ENCODE measurements at places on chromosomes 5 and 9.

DNA sequence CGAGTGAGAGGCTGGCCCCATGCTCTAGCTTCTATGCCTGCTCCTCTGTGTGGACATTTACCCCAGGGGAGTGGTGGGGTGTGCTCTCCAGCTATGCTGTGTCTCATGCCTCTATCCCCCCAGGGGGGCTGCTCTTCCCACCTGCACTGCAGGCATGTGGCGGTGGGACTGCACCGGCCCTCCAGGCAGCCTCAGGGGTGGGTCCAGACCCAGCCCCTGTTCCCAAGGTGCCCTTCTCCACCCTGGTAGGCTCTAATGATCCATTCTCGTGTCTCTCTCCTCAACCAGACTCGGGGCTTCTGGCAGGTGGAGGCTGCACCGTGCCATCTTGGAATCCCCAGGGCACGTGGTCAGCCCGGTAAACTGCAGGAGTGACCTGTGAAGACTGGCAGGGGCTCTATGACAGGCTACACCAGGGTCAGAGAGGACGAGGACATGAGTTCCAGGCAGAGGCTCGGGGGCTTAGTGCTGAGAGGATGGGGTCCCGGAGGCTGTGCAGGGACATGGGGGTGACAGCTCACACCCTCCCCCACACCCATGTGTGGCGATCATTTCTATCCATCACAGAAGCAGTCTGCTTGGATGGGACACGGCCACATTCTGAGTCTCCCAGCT lies 22.7 kb upstream of the COL5A1 start:
- DNase-seq, result no peak

DNA sequence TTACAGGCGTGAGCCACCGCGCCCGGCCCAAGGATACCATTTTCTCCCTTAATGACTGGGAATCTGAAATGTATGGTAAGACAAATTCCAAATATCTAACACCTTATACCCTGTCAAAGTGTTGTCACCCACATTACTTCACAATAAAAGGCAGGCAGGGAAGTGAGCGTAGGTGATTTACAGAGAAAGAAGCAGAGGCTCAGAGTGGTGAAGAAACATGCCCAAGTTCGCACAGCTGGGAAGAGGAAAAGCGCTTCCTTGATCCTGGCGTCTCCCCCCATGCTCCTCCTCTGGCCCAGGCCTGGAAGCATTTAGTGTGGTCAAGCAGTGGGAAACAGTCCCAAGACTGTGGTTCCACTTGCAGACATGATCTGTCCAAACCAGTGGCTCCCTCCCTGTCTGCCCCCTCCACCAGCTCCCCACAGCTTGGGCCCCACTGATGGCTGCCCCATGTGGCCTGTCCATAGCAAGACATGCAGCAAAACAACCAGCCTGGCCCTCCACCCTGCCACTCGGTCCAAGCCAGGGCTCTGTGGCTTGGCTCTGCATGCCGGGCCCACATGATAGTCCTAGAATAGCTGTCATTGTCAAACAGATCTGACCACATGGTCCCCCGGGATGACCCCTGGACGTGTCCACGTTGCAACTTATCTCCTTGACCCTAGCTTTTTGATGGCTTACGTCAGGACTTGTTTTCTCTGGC lies 107.2 kb downstream of the TTLL11 start:
- DNase-seq, result no peak

DNA sequence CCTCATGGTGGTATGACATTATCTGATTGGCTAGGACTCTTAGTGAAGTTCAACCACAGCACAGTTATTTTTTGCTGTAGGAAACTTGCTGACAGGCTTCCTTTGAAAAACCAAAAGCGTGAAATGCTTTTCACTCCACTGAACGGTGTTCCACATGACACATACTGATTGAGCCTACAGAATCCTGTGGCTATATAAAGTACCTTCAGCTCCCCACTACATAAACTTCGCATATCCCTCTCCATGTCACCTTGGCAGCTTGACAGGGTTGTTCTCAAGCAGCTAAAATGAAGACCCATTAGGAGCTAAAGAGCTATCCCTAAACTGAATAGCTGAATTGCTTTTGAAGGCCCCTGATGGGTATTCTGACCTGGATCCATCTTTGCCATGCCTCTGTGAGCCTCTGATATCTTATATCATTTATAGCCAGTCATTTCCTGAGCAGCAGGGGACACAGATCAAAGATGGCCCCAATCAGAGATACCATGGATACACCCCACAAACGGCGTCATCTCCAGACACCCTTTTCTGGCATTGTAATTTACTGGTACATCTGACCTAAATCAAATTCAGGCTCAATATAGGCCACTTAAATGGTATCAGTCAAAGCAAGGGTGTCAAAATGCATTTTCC lies 91.5 kb downstream of the APBA1 start:
- DNase-seq, result no peak

DNA sequence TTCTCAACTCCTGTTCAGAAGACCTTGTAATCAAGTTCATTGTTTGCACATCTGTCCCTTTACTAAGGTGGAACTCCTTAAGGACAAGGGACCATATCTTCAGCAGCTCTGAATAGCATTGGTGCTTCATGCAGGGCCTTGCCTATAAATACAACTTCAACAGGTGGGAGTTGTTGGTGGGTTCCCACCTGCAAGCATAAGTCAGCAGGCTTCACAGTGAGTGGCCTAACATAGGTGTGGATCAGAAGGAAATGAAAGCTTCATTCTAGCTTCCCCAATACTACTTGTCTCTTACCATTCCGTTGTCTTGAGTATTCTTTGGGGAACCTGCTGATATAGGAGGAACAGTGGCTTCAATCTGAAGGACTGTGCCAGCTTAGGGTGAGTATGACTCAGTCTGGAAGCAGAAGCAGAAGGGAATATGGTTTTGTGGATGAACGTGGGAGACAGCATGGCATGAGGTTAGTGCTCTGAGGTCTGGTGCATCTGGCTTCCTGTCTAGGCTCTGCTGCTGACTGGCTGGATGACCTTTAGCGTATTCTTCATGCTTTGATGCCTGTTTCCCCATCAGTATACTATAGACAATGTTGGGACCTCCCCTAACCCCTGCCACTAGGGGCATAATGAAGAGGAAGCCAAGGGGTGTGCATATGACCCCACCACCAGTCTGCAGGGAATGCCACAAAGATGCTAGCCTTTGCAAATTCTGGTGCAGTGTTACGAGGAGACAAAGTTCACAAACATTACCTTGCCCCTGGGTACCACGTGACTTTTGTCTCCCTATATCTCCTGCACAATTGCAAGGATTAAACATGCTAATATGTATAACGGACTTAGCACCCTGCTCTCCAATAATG lies 192.3 kb downstream of the PALM2AKAP2 start:
- no peak for DNase-seq

DNA sequence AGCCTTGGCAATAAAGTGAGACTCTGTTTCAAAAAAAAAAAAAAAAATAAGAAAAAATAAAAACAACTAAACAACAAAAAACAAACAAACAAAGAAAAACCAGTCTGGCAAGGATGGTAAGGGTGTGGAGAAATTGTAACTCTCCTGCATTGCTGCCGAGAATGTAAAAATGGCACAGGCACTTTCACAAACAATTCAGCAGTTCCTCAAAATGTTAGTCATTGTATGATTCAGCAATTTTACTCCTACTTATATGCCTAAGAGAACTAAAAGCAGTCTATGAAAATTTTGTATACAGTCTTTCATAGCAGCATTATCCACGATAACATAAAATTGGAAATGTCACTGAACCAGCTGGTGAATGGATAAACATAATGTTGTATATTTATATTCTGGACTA lies 280.4 kb downstream of the CDH9 start:
- no peak for DNase-seq

DNA sequence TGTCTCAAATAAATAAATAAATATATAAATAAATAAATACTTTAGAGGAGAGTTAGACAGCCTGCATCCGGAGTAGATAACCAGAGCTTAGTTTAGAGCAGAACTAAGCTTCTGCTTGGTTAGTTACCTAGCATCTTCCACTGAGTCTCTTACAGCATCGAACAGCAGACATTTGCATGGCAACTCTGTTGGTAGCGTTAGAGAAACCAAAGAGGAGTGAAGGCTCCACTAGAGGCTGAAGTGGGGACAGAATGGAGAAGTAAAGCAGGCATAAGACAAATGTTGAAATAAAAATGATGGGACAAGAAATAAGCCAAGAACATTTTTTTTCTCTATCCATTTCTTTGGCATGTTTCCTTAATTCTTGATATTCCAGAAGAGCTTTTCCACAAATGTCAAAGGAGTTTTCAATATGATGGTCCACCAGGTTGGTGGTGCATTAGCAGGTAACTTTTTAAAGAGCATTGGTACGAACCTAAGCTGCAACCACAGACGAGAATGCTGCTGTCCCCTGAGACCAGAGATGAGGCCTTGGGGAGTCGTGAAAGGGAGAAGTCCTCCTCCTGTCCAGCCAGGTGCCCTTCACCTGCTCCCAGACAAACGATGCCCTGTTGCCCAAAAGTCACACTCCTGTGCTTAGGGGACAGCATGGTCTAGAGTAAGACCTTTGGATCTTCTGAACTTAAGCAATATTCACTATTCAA lies 438.3 kb downstream of the DIRAS2 start:
- DNase-seq, result no peak

- peak; percentile 31 for DNase-seq
Measured at GRCh38 chr9:77523891-77524290, 124.2 kb downstream of the GNA14 start.

DNA sequence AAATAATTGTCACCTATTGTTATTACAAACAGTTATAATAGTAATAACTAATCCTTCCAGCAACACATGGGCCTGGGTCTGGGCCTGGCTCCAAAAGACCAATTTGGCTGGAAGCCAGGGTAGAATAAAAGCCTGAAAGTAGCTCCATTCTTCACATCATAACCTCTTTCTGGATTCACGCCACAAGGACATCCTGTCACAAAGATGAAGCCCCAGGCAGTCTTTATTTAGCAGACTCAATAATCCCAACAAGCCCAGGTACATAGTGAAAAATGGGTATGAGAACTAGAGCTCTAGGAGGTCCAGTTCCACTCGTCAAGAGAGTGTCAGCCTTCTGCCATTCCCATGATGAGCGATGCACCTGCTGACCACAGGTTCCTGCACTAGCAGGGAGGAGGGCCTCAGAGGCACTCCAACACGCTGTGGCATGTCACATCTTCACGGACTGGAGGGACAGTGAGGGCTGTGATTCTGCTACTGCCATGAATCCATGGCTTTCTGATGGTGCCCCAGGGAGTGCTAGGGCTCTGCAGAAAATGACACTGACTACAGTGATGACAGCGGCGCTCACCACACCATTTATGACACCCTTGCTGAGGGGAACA lies 124.9 kb downstream of the SPOCK1 start:
- DNase-seq, result no peak

GRCh38 chr9:129273136-129273895 lies 95.3 kb upstream of the IER5L start:
- no peak for DNase-seq
